ENCODE measurements at places on chromosomes 13 and 19. TPM values are rescaled to one million over a fixed set of nuclear protein-coding genes. Genes with fewer than 3 reads are reported as not detected.

- DNase-seq = no peak
These were observed 8.2 kb downstream of the REX1BD start for GRCh38 chr19:18596752-18597157.

The LYPD5 gene
- polyA plus RNA-seq = 0.50 TPM

DNA sequence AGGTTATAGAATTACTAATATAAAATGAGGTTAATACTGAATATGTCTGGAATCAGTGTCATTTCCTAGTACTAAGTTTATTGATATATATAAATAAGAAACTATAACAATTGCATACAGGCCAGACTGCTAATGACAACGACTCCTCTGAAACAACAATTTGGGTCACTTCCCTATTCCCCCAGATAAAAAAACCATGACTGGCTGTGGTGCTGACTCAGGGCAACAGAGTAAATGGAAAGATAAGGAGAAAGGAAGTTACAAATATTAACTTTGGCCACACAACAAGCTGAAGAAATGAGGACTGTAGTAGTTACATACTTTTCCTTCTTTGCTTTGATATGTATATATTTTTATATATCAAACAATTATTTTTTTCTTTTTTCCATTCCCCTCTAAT lies 263.7 kb upstream of the PCDH9 start:
- no peak for DNase-seq

GRCh38 chr19:43470288-43470687 lies 4.9 kb upstream of the LYPD3 start:
- peak; percentile 9 for DNase-seq

- DNase-seq = no peak
These were observed 494 bp downstream of the NCLN start for GRCh38 chr19:3186160-3186688.

DNA sequence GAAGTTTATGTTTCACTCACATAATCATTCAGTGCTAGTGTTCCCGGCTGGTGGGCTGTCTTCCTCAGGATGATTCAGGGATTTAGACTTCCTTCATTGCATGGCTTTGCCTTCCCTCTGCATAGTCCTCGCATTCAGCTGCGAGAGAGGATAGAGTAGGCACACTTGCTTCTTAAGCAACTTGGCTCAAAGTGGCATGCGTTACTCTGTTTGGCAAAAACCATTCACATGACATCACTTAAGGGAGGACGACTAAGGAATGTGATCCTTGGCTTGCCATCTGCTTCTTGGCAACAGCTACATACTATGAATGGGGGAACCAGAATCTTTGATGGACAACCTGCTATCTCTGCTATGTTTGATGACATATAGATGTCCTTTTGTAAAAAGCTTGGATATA lies 359.3 kb downstream of the TDRD3 start:
- no peak for DNase-seq

The THSD1 gene
- 4.5 TPM for polyA plus RNA-seq

- DNase-seq = no peak
These were observed 113.3 kb upstream of the SPRY2 start for GRCh38 chr13:80454245-80454644.

GRCh38 chr19:49348305-49349189 lies 13.3 kb downstream of the CD37 start:
- no peak for DNase-seq

GRCh38 chr13:35157143-35157755 lies 215.2 kb downstream of the NBEA start:
- no peak for DNase-seq

The ADGRE3 gene
- polyA plus RNA-seq = not detected

DNA sequence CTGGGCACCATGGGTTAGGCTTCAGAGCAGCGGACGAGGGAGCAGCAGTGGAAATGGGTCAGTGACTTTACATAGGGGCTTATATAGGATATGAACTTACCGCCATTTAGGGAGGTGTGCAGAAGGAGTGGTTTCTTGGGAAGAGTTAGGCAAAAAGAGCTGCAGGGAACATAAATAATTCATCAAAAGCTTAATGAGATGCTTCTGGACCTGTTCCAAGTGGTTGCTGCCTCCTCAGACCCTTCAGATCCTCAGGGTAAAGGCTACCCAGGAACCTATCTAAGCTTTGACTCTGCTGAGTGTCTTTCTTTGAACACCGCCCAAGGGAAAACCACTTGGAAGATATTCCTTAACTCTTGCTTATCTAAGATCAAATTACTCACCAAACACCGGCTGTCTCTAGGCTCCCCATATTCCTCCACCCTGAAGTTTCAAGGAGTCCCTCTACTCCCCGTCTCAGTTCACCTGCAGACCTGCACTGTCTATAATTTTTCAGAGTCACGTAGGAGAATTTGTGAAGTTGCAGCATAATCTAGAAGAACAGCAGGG lies at the start of gene IGFL4:
Gene IGFL4, minus strand, starts transcription at position 51 of the 549 bp plus-strand sequence. Its CDS starts 40 bp downstream, at position 11.
- DNase-seq = no peak

DNA sequence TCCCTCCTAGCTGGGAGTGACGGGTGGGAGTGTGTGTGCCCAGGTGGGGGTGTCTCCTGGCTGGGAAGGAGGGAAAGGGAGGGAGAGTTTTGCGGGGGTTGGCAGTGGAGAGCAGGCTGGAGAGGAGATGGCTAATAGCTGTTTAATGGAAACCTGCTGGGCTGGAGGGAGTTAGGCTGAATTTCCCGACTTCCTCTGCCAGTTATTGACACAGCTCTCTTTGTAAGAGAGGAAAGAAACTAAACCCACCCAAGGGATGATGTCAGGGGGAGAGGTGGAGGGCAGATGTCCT lies 10.2 kb upstream of the ILF3 start:
- no peak for DNase-seq

All from BJ (cell line).